ENCODE measurements at places on chromosomes 2 and 18.

GRCh38 chr2:132670496-132671150 lies 618 bp upstream of the LYPD1 start:
- DNase-seq: no peak

- no peak for DNase-seq
Observed at GRCh38 chr18:22088996-22089640, 80.3 kb upstream of the GATA6 start.

- DNase-seq: no peak
Observed at GRCh38 chr2:10287761-10288160, 14.9 kb upstream of the HPCAL1 start.

DNA sequence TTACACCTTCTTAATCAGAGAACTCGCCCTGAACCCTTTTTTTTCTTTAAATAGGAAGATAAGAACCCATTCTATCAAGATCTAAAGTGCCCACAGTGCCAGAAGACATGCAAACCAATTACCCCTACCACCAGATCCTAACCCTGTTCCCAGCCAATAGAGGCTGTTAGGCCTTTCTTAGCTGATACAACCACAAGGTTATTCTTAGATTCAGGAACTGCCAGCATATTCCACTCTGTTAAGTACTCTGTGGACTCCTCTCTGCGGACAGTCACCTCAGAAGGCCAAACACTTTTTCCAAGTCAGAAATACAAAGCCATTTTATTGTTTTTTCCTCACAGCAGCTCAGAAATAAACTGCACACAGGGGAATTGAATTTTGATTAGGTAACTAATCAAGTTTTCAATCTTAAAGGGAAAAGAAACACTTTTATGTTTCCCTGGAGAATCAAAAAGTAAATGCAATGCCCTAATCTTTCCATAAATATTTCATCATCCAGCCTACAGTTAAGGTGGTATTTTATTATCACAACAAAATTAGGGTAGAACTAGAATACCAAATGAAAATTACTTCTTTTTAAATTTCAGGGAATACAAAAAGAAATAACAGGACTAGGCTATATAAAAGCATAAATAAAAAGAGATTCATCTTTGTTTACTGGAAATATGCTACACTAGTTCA lies 111.4 kb downstream of the NBAS start:
- DNase-seq: no peak

GRCh38 chr2:75640621-75641121 lies 5.9 kb upstream of the MRPL19 start:
- DNase-seq: peak; percentile 32

DNA sequence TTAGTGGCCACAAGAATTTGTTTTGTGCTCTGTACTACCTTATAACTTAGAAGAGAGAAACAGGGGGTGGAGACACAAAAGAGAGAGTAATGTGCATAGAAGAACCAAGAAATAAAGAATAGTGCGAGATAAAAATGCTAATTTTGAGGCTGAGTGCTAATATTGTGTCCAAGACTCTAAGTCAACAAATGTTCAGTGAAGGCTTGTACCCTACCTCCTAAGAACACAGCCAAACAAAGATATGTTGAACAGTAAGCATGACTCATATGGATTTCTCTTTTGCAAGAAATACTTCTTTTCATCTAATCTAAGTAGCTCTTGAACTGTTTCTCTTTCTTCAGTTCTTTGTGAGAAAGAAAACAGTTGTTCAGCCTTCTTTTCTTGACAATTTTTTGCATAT lies 45.2 kb downstream of the GAREM1 start:
- no peak for DNase-seq

DNA sequence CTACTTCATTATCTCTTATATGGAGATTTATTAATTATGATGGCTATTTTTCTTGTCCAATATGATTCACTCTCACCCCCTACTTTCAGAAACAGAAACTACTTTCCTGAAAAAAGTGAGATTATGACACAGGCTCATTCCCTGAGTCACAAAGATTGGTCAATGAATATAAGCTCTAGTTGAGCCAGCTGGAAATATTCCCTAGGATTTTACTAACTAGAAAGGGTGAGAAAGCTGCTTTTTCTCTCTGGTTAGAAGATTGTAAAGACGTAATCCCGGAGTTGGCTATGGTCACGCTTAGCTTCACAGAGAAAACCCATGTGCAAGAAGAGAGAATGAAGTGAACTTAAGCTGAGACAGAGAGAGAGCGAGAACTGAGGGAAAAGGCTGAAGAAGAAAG lies 223.7 kb upstream of the SMAD7 start:
- DNase-seq: no peak

- no peak for DNase-seq
Observed at GRCh38 chr2:45117383-45117782, 108.1 kb upstream of the SIX2 start.

DNA sequence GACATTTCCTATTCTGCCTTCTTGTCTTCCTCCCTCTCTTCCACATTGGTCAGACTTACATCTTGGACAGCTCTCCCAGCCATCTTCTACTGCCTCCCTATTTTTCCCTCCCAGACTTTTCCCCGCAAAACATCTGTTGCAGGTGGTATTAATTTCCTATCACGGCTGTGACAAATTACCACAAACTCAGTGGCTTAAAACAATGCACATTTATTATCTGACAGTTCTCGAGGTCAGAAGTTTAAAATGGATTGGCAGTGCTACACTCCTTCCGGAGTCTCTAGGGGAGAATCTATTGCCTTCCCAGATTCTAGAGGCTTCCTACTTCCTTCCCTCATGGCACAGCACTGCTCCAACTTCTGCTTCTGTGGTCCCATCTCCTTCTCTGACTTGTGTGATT lies 33.3 kb downstream of the STRADB start:
- no peak for DNase-seq

GRCh38 chr2:73746015-73746876 lies 9.1 kb upstream of the TPRKB start:
- no peak for DNase-seq

- no peak for DNase-seq
Observed at GRCh38 chr2:174662459-174662858, 64.9 kb upstream of the WIPF1 start.

DNA sequence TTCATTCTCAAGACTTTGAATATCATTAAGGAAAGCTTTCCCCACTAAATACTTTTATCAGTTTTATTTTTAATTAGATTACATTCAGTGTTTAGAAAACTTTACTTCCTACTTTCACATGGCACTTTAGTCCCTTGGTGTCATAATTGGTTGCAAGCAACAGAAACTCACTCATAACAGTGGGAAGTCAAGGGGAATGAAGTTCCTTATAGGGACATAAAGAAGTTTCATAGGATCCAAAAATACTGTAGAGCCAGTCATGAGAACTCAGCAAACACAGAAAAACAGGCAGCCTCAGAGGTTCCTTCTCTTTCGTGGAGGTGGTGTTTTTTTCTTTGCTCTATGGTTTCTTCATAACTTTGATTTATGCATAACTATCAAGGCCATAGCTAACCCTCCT lies 809.0 kb downstream of the BCL11A start:
- DNase-seq: no peak

Measured in stimulated activated CD4-positive, alpha-beta T cell treated with anti-CD3 and anti-CD28 coated beads, Interleukin-4, amount 100 ng/mL, for 48 hours (primary cell).